Activated CD8-positive, alpha-beta memory T cell treated with anti-CD3 and anti-CD28 coated beads for 4 hours (primary cell): ENCODE measurements at places on chromosomes 6 and 20.

GRCh38 chr20:46057856-46058598, 29.0 kb downstream of the SLC12A5 start:
- DNase-seq: no peak

GRCh38 chr20:36606158-36607066, 833 bp downstream of the RAB5IF start:
- DNase-seq: no peak

DNA sequence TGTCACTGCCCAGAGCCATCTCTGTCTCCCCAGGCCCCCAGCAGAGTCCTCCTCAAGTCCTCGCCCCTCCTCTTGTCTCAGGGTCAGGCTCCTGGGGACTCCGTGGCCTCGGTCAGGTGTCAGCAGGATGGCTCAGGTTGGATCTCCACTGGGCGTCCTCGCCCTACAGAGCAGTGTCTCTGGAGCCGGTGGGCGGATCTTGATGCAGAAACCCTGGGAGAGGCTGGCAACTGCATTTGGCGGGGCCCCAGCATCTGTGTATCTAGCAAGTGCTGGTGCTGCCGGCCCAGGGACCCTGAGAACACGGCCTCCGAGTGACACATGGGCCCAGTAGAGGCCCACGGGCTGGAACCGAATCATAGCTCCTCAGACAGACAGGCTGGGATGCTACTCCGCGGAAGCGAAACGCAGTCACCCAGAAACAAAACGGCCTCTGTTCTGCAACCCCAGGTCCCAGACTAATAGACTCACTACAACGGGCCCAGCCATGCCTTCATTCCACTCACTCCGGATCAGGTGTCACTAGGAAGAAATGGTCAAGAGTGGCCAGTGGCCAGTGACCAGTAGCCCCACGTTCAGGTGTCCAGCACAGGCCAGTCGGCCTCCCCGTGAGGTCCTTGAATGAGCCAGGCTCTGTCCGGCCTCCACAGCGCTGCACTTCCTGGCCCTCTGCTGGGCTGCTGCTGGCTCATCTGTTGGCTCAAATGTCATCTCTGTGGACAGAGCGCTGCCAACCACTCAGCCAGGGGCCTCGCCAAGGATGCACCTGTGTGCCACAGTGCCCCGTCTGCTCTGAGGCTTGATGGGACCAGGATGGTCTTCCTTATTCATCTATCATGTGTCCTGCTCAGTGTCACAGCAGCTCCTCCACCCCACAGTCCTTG, 12.6 kb upstream of the FRMD1 start:
- DNase-seq: no peak

- no peak for DNase-seq
Observed at GRCh38 chr6:39260456-39260855, 31.2 kb upstream of the KCNK5 start.

DNA sequence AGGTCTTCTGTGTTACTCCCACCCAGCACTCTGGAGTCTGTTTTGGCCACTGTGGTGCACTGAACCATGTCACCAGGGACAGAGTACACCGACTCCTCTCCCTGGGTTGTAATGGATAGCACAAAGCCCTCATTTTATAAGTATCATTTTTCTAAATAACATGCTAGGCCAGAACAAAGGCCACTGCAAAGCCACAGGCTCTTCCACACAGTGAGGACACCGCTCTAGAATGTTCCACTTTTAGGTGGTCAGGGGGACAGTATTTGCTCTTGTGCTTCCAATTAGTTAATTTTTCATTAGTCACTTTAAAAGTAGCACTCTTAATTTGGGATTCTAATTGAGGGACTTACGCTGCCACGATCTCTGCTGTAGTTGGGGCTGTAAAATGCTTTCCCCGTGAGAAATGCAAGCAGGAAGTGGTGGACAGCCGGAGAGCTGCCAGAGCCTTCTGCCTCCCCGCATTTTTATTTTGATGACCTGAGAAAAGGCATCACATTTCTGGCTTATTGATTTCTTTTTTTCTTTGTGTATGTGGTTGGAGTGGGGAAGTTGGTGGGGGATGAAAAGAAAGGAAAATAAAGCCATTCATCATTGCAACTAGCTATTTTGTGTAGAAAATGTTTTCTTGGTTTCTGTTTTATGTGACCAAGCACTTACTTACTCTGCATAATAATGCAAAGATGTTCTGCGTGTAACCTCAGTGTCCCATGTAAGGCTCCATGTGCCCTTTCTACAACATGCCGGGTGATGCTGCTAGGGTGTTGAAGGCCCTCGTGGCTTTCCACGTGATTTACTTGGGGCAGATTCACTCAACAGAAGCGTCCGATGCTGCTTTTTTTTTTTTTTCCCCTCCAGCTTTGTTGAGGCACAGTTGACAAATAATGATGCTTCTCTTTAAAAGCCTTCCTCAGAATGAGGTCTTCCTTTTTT, 195.9 kb downstream of the SASH1 start:
- no peak for DNase-seq

- DNase-seq: no peak
Observed at GRCh38 chr6:68657374-68658139, 22.5 kb downstream of the ADGRB3 start.

DNA sequence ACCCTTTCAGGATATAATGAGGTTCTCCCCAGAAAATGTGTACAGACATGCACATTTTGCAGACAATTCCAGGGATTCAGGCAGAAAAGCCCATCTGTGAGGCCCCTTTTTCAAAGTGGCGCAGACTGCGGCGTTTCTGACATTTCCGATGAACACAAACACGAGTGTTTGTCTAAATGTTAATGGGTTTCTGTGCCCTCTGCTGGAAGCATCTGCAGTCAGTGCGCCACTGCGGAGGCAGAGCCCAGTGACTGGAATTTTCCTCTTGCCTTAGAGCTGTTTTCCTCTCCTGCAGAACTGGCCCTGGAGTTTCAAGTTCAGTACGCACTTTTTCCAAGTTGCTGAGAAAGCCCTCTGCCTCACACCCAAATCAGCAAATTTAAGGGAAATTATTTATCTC, 15.3 kb downstream of the ANKRD60 start:
- no peak for DNase-seq

DNA sequence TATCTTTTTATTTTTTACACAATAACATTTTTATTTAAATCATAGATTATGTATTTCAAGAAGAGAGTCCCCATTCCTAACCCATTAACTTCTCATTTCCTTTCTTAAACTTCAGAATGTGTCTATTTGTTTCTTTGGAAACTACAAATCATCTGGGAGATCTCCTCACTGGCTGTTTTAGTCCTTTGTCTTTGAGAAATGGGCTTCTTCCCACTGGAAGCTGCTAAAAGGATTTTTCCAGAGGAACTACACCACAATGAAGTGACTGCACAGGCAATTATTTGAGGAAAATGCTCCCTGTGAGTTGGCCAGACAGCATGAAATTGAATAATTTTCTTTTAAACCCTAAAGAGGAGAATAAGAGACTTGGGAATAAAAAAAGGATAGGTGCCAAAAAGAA, 119.1 kb downstream of the TENT5A start:
- DNase-seq: no peak

- DNase-seq: no peak
Observed at GRCh38 chr6:36947570-36948351, 6.8 kb upstream of the PI16 start.

GRCh38 chr20:44204156-44204831, 6.3 kb downstream of the OSER1 start:
- DNase-seq: no peak

GRCh38 chr20:10217721-10218410, 764 bp upstream of the SNAP25 start:
- no peak for DNase-seq

- no peak for DNase-seq
Observed at GRCh38 chr6:63121166-63121565, 90.1 kb upstream of the FKBP1C start.

GRCh38 chr20:59160389-59161115, 3.1 kb upstream of the ZNF831 start:
- DNase-seq: no peak

GRCh38 chr6:31572041-31572911, at the start of gene LTA:
LTA (plus strand) TSS chr6:31572289; CDS start chr6:31572743, 454 bp downstream.
- DNase-seq: no peak

DNA sequence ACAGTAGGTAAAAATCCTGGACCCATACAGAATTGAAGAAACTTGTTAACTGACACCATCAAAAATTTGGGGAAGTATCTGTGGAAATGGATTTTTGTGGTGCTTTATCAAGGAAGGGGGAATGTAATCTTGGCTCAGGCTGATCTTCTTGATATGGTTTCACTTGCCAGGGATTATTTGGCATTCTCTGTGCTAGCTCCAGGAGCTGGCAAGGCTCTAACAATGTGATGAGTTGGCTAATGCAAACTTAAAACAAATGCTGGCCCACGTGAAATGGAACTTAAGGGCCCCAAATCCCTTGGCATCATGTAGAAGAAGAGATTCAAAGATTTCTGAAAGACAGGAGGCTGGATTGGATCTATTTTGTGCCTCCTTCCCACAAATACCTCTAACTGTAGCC, 13.1 kb downstream of the KCNS1 start:
- no peak for DNase-seq

- no peak for DNase-seq
Observed at GRCh38 chr6:72530152-72530551, 91.7 kb upstream of the KCNQ5 start.

DNA sequence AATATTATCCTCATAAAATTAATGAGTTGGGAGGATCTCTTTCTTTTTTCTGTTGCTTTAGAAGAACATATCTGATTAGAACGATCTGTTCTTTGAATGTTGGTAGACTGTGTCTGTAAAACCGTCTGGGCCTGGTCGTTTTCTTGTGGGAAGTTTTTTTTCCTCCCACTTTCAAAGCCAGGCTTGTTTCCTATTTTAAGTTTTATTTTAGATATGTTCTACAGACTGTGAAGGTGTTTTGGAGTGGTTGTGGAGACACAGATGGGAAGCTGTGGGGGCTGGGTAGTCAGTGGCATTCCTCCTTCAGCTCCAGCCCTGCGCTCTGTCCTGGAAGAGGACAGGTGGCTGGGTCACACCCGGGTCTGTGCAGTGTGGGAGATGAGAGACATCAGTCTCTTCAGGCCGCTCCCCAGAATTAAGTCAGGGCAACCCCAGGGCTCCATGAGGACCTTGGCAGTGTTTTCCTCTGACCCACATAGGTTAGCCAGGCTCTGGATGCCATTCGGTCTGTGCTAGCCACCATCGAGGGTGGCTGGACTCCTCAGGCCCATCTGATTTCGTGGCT, 92.0 kb upstream of the SCP2D1 start:
- no peak for DNase-seq

GRCh38 chr20:22566876-22567658, 17.3 kb downstream of the FOXA2 start:
- no peak for DNase-seq

GRCh38 chr6:6803180-6803977, 214.9 kb downstream of the LY86 start:
- DNase-seq: no peak

DNA sequence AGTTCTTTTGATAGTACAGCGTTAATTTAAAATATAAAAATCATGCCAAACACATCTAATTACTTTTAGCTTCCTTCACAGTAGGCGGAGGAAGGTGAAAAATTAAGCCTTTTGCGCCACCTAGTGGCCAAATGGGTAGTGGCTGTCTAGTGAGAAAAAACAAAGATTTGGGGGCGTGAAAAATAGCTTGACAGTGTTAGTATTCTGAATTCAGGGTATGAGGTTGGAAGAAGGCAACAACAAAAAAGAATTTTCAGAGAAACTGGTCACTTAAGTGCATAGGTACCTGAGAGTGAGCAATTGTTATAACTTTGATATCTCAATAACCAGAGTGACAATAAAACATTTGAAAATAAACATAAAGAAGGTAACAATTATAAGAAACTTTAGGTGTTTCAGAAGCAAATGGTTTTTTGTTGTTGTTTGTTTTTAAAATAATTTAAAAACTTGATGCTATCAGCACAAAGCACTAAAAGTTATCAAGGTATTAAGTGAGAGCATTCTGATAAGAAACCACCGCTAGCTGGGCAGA, 14.3 kb downstream of the PSMB9 start:
- DNase-seq: peak; percentile 76

DNA sequence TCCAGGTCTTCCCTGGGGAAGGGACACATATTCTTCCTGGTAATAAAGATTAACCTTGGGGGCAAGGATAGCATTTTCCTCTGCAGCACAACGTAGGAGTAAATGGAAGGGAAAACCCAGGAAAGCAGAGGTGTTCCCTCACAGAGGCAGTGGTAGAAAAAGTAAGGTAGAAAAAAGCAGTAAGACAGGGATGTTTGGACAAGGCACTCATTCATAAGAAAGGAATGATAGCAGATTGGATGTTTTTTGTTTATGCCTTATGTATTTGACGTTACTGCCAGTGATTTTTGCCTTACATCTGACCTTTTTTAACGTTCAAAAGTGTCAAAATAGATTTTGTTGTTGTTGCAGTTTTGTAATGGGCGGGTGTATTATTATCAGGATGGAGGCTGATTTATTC, 395.0 kb downstream of the CDKAL1 start:
- DNase-seq: no peak

DNA sequence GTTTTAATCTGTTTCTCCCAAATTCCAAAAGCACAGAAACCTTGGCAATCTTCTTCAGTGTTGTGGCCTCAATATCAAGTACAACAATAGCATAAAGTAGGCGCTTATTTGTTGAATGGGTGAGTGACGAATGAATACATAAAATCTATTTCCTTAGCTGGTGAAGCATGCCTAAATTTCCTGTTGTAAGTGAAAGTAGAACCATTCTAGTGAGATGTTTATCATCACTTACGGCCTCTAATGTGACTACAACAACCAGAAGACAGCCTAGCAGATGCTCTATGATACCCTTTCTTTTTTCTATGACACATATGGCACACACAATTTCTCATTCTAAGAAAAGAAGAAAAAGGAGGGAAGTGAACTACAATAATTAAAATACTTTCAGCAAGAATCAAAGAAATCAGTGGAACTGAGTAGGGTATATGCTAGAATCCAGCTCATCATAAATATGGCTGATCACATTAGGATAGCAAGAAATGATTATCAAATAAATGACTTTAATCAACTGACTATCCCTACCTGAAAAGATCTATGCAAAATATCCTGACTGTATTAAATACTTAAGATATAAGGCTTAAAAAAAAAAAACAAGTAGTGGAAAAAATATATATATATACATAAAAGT, 67.4 kb downstream of the BTBD9 start:
- DNase-seq: no peak

GRCh38 chr6:127458222-127458621, 967 bp downstream of the KIAA0408 start:
- DNase-seq: no peak

DNA sequence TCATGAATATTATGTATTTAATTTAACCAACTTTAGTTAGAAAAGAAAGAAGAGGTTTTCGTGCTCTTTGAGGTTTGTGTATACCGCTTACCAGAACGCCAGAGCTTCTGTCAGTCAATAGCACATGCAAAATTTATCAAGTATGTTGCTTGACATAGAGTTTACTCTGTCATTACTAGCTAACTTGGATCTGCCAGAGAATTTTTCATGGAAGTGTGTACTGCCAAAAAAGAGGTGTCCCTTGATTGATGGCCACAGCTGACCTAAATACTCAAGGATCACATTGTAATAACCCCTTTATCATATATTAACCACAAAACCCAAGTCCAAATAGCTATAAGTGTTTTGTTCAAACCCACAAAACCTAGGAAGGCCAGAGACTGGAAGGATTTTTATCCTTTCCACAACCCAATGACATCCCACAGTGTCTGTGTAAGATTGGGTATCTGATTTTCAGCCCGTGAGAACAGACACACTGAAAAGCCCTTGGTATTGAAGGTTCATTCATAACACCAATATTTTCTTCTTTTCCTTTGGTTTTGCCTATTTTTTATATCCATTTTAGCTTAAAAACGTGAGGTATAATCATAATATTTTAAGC, 194.0 kb upstream of the EYA4 start:
- DNase-seq: no peak

GRCh38 chr6:158475344-158476302, 84.3 kb upstream of the TMEM181 start:
- no peak for DNase-seq

GRCh38 chr20:25280051-25280573, 32.2 kb downstream of the PYGB start:
- no peak for DNase-seq
